ENCODE measurements at places on chromosomes 7 and 10. TPM values are rescaled to one million over a fixed set of nuclear protein-coding genes. Genes with fewer than 3 reads are reported as not detected.

DNA sequence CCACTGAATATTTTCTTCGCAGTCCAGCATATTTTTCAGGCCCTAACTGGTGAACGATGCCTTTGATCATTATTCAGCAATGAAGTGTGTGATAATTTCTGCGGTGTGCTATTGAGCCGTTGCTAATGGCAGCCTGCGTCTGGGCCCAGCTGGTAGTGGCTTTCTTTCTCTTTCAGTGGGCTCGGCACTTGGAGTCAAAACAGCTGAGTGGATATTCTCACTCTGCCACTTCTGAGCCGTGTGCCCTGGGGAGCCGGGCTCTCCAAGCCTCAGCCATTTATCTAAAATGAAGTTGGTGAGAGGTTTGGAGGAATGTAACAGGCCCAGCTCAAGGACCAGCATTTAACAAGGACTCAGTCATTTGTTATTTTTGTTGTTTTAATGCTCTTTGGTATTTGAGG lies 87.5 kb upstream of the IFRD1 start:
- DNase-seq: no peak

DNA sequence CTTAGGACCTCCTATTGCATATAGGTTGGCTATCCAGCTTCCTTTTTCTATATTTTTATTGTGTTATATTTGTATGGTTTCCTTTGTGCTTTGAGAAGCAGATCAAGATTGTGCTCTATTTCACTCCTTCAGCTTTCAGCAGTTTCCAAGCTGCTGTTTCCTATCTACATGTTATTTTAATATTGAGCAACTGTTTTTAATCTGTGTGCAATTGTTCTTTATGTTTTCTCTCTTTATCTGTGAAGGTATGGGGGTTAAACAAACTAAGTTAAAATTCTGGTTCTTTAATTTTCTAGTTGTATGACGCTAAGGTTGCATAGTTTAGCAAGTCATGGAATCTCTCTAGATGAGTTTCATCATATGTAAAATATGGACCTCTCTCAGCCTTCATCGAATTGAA lies 251.0 kb downstream of the GPR158 start:
- DNase-seq: no peak

- no peak for DNase-seq
These were observed 7.7 kb downstream of the PRTFDC1 start for GRCh38 chr10:24944512-24945255.

GRCh38 chr10:18104223-18104872 lies 35.9 kb upstream of the CACNB2 start:
- no peak for DNase-seq

GRCh38 chr10:2760736-2761135 lies 306.6 kb upstream of the PFKP start:
- no peak for DNase-seq

DNA sequence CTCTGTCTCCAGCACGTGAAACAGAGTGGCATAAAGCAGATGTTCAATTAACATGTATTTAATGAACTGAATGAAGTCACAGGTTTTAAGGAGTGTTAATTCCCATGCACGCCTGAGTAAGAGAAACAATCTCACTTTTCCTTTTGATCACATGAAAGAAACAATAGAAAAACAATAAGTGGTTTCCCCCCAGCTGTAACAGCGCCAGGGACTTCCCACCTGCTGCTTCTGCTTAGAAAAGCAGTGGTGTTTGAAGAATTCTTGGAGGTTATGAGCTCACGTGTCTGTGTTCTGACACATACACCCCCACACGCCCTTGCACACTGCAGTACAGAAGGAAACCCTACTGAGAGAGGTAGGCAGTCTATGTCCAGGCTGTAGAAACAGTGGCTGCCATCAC lies 51.3 kb upstream of the FRMD4A start:
- DNase-seq: no peak

- no peak for DNase-seq
These were observed 167.4 kb upstream of the SH2B2 start for GRCh38 chr7:102119213-102119651.

GRCh38 chr10:6841761-6842160 lies 261.7 kb upstream of the PRKCQ start:
- DNase-seq: no peak

GRCh38 chr10:126101325-126101724 lies 205.0 kb downstream of the FANK1 start:
- DNase-seq: no peak

GRCh38 chr10:71339796-71340589 lies 20.9 kb downstream of the SLC29A3 start:
- DNase-seq: no peak

DNA sequence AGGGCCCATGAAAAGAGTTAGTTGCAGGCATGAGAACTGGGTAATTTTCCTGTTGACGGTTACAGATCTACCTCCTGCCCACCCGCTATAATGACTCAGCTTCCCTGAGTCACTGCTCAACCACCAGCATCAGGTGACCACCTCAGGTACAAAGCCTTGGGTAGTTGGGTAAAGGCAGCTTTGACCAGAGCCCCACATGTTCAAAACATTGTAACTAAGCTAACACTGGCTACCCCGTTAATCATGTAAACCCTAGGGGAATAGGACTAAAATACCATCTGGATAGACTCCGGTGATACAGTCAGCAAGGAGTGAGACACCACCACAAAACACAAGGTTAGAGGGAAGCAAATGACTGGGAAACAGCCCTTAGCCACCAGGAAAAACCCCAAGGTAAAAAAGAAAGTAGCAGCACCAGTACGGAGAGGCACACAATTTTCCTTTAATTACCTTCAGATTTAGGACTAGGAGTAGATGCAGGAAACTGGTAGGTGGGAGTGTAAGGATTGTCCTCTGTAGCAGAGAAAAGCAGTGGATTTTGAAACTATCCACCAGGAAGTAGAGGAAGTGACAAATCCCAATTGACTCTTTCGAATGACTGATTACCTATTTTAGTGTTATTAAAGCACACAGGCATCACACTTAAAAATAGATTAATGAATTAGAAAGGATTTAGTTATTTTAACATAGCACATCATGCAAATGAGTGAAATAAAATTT lies 103.5 kb upstream of the PDLIM1 start:
- DNase-seq: no peak

GRCh38 chr10:67306588-67307205 lies 380.9 kb downstream of the LRRTM3 start:
- DNase-seq: no peak

DNA sequence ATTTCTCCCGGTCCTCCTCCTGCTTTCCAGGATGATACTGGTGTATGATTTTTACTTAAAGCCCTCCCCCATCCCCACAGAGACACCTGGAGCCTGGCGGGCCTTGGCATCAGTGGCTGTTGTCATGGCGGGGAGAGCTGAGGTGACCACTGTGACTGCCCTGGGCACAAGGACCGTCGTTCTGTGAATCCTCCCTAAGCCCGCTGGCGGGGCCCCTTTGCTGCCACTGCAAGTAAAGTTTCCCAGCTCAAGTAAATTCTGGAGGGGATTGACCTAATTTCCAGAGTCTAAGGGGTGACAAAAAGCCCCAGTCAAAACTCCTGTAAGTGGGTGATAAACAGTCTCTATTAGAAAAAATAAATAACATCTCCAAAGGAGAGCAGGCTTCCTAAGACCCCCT lies 393.2 kb upstream of the PODXL start:
- no peak for DNase-seq

DNA sequence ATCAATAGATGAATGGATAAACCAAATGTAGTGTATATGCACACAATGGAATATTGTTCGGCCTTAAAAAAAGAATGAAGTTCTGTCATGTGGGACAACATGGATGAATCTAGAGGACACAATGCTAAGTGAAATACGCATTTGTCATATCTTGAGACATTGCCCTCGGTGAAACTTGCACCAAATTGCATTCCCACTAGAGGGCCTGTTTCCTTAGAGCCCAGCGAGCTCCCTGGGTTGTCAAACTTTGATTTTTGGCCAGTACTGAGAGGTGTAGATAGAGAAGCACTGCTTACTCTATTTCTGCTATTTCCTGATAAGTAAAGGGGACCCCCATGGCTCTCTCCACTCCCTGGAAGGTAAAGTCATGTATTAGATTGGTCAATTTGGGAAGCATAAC lies 157.1 kb downstream of the GPAM start:
- no peak for DNase-seq

DNA sequence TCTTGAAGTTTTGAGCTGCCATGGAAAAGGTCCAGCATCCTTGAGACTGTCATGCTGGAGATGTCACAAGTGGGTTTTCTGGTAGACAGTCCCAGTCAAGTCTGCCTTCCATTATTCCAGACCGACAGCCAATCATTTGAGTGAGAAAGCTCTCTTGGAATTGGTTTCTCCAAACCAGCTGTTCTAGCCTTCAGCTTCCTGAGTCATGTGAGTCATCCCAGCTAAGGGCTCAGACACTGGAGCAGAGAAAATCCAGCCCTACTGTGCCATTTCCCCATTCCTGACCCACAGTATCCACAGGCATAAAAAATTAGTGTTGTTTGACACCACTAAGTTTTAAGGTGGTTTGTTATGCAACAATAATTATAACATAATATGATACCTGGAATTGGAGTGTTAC lies 219.0 kb downstream of the ADRA2A start:
- no peak for DNase-seq

DNA sequence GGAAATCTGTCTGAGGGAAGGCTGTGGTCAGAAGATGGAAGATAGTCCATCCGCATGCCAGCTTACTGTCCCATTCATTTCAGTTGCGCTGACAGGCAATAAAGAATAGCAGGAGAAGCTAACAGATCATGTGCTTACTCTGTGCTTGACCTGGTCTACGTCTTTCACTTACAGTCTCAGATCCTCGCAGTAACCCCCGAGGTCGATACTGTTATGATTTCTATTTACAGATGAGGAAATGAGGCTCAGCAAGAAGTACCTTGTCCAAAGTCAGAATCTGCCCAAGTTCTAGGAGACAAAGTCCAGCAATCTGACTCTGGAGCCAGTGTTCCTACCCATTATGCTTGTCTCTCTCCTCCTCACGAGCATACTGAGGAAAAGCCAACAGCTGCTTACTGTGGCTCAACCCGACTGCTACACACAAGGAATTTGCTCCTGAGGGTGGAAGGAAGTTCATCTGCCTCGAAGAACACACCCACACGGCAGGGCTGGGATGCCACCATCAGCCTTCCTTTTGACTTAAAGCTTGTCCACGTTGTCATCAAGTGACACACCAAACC lies 74.2 kb downstream of the MINPP1 start:
- no peak for DNase-seq

- no peak for DNase-seq
These were observed 16.5 kb downstream of the DENND10 start for GRCh38 chr10:119120413-119120867.

GRCh38 chr7:140327261-140327661 lies 71.1 kb downstream of the SLC37A3 start:
- no peak for DNase-seq

GRCh38 chr10:32970910-32971309 lies 12.9 kb upstream of the ITGB1 start:
- DNase-seq: no peak

DNA sequence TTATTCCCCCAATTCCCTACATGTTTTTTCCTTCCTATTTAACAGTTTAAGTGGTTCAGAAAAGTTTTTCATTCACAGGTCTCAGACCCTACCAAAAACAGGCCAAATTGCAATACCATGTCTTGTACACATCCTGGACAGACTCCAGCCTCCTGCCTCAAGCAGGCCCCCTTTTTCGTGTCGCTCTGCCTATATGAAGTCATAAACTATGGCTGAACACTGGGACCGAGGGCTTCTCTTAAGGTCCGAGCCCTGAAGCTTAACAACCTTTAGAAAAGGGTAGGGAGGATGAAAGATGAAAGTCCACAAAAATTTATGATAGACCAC lies 1.4 kb downstream of the FBXW4 start:
- no peak for DNase-seq

DNA sequence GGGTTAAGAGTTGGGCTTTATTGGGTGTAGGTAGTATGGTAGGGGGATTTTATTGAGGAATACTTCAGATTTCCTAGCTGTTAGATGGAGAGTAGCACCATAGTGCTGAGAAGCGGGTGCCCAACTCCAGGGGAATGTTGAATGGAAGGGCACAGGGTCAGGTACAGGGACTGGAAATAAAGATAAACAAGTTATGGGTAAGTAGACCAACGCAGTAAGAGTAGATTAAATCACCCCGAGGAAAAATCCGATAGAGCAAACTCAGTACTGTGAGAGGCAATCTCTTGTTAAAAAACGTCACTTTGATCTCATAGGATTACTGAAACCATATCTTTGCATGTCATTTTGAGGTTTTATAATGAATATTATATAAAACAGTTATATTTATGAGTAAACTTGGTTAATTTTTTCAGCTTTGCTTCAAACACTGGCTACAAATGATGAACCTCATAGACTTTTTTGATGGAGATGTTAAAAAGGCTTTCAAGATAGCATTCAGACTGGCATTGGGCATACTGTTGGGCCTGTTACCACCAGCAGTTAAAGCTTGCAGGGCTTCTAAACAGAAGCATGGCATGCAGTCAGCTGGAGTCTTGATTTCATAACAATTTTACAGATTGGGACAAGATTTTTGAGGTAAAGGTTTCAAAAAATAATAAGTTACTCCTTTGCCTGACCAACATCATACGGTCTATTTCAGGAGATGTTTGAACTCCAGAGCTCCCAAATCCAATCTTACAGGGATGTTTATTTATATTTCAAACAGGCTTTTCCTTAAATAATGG lies 7.1 kb downstream of the AHR start:
- DNase-seq: no peak

- no peak for DNase-seq
These were observed 103.9 kb downstream of the CUBN start for GRCh38 chr10:17025444-17026295.

- no peak for DNase-seq
These were observed 69.0 kb downstream of the SNX10 start for GRCh38 chr7:26360650-26361049.

DNA sequence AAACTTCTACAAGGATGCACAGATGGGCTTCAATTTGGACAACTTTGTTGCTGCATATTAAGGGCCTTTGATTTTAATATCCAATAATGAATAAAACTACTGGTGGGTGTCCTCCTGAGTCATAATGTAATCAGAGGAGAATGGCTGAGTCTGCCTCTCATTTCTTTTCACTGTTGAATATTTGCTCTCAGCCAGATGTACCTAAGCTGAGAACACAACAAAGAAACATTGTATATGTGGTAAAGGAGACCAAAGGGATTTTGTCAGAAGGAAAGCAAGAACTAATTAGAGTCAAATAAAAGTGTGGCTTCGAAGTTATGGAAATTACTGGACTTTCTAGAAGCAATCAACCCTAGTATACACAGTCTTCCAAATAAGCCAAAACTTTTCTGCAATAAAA lies 131.0 kb upstream of the BET1 start:
- DNase-seq: no peak

- no peak for DNase-seq
These were observed 7.6 kb downstream of the CPA2 start for GRCh38 chr7:130274296-130274695.

The HOXA5 gene
- 12.5 TPM for total RNA-seq

The CLDN3 gene
- total RNA-seq: 0.21 TPM

The ENO4 gene
- total RNA-seq: 0.74 TPM

The SOSTDC1 gene
- 25.6 TPM for total RNA-seq

The ZNF467 gene
- 2.1 TPM for total RNA-seq

The NPSR1 gene
- total RNA-seq: 0.58 TPM

The TIMM23B gene
- total RNA-seq: 16.3 TPM

The OR2A12 gene
- total RNA-seq: not detected

The GPC2 gene
- 3.7 TPM for total RNA-seq

The MYH16 gene
- not detected for total RNA-seq

The GPR37 gene
- total RNA-seq: 5.4 TPM

The SLC18A2 gene
- 12.6 TPM for total RNA-seq

The FKBP6 gene
- total RNA-seq: not detected

The LIPJ gene
- 0.26 TPM for total RNA-seq

The DNA2 gene
- 16.8 TPM for total RNA-seq
